NCI-H2081 treated with DMSO at 0.1 percent for 48 hours (cell line): ENCODE measurements at places on chromosomes 4 and X.

GRCh38 chr4:151921811-151922210 lies 161.0 kb upstream of the GATB start:
- no peak for DNase-seq

GRCh38 chr4:183306811-183307210 lies 13.3 kb downstream of the CLDN22 start:
- peak; percentile 0 for DNase-seq

DNA sequence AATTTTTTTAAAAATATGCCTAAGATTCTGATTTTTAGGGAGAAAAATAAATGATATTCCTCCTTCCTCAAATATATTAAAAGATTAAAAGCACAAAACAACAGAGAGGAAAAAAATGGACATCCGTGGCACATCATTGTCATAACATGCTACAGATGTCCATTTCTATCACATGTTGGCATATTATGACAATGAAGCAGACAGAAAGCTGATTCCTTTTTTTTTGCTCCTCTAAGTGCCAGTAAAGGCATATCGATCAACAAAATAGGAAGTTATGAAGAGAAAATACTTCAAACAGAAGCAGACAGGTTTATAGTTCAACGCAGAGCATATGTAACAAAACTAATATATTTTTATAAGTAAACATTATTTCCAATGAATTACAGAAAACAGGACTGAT lies 11.2 kb downstream of the KLHL8 start:
- no peak for DNase-seq

DNA sequence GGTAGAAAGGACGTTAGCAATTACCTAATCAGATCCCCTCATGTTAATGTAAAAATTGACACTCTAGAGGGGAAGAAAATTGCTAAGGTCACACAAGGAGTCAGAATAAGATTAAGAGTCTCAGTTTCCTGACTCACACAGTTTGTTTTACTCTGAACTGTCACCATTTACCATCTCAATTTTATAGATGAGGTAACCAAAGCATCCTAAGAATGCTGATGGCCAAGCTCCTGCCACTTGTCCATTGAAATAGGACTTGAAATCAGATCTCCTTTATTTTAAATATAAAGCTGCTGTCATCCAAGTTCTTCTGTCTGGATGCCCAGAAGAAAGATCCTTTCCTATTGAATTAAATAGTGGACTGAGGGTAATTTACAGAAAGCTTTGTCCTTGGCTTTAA lies 114.8 kb upstream of the VAMP7 start:
- no peak for DNase-seq

DNA sequence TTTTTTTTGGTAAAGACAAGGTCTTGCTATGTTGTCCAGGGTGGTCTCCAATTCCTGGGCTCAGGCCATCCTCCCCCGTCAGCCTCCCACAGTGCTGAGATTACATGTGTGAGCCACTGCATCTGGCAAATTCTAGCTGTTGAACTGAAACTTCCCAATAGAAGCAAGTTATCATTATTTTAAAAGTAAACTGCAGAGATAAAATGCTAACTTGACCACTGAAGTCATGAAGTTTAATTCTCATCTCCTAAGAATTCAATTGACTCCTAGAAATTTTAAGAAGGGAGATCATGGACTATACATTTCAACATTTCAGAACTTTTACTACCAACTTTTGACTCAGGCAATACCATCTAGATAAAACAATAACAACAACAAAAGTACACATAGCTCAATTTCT lies 11.7 kb upstream of the EXOSC9 start:
- no peak for DNase-seq
